ENCODE measurements at places on chromosomes 16 and 17.

GRCh38 chr17:49497148-49498028 is 2.3 kb downstream of the NGFR start:
- peak; percentile 41 for DNase-seq

- peak; percentile 20 for DNase-seq
Observed at GRCh38 chr17:48970224-48970623, 1.8 kb upstream of the GIP start.

DNA sequence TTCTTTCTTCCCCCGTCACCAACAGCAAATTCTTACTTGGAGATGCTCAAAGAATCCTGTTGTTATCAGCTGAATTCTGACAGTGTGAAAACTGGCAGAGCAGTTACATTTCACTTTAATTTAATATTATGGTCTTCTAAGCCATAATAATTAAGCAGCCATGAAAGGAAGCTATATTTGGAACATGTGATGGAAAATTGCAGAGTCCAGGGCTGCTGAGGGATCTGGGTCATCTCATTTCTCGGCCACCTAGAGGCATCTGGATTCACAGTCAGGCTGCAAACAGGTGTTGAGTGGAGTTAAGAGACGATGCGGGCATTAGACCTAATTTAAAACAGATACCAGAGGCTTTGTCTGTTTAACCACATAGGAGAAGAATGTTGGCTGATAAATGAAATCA is 38.4 kb downstream of the CHD9NB start:
- no peak for DNase-seq

- no peak for DNase-seq
Observed at GRCh38 chr16:20897253-20897897, 2.8 kb downstream of the DCUN1D3 start.

GRCh38 chr17:68228817-68229570 is 18.8 kb upstream of the AMZ2 start:
- no peak for DNase-seq

GRCh38 chr17:39096508-39097149 is 54.8 kb downstream of the PLXDC1 start:
- no peak for DNase-seq

GRCh38 chr16:85903559-85903958 is 4.6 kb downstream of the IRF8 start:
- no peak for DNase-seq

- no peak for DNase-seq
Observed at GRCh38 chr17:19456016-19456927, 45.2 kb downstream of the RNF112 start.

DNA sequence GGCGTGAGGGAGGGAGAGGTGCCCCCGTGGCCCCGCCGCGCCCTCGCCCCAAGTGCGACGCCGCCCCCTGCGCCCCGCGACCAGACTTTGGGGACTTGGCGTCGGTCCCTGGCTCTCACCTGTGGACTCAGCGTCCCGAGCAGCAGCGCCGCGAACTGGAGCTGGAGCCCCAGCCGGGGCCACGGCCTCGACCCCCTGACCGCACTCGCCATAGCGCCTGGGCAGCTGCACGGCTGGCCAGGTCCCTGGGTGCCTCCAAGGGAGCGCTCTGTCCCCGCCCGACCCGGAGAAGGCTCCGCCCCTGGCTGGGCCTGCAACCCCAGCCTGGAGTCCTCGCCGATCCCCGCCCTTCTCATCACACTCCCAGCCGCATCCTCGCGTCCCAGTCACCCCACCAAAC is at the start of gene ERN2:
ERN2 (minus strand) TSS at position 247 of the 400 bp plus-strand sequence; CDS start at position 212, 35 bp downstream.
- DNase-seq, result no peak

DNA sequence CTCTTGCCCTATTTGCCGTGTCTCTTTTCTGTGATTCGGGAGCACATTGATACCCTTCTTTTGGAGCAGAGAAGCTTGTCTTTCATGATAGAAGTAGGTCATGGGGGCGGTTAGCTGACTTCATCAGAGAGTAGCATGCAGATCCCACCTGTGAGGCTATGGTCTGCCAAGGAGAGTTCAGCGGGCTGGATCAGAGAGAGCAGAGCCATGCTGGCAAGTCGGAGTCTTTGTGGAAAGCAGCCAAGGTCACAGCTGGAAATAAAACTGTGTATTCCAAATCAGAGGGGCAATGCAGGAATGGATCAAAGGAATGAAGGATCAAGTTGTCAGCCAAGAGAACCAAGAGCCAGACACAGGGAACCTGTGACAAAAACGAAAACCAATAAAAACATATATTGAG is 595.9 kb downstream of the WWOX start:
- peak; percentile 9 for DNase-seq

GRCh38 chr16:30761427-30761927 is 385 bp downstream of the CFAP119 start:
- DNase-seq, result no peak

GRCh38 chr17:673200-673681 is 41.4 kb downstream of the VPS53 start:
- no peak for DNase-seq

GRCh38 chr17:70375406-70375805 is 206.1 kb downstream of the KCNJ2 start:
- DNase-seq, result no peak

DNA sequence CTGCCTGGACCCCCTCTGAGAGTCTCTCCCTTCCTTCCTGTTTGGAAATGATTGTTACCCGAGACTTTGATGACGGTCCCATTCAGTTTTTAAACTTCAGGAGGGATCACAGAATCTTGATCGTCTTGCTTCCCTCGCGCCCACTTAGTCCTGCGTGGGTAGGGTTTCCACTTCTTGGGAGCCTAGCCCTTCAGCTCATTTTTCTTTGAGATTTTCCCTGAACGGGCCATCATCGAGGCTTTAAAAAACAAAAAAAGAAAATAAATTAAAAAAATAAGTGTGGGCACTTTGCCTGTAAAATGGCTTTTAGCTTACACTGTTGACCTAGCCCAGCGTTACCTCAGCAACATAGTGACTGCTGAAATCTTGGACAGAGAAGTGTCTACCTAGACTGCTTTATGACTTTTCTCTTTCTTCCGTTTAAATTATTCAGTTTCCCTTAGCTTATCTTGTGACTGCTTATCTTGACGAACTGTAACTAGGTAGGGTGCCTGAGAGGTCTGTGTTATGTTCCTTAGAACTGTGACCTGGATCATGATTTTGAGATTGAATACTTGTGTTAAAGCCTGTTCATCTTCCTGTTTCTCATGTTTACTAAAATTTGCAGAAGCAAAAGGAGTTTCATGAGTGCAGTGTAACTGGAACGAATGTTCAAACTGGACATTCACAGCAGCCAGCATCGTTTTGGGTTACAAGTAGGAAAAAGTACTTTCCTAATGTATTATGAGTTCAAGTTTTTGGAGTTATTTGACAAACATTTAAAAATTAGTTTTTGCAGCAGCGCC is 874 bp downstream of the WWP2 start:
- DNase-seq, result no peak

GRCh38 chr17:2750721-2751120 is 1.3 kb upstream of the CCDC92B start:
- DNase-seq, result no peak

DNA sequence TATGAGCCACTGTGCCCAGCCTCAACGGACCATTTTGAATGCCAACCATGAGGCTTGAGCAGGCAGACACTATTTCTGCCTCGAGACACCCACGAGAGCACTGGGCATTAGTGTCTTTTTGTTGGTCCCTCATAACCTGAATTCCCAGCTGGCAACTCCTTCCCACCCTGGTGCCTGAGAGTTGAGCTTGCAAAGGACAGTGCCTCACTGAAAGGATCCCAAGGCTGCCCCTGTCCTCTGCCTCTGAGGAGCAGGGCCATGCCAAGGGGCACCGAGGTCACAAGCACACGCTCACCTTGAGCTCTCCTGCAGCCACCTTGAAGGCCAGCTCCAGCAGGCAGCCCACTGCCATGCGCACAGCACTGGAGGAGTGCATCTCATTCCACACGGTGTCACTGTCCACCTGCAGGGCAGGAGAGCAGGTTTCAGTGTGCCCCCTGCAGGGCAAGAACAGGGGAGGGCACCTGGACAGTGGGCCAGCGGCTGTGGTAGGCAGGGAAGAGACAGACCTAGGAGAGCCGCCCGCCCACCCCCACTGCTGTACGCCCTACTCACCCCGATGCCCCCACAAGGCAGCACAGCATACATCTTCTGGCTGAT is 12.8 kb downstream of the G6PC3 start:
- no peak for DNase-seq

DNA sequence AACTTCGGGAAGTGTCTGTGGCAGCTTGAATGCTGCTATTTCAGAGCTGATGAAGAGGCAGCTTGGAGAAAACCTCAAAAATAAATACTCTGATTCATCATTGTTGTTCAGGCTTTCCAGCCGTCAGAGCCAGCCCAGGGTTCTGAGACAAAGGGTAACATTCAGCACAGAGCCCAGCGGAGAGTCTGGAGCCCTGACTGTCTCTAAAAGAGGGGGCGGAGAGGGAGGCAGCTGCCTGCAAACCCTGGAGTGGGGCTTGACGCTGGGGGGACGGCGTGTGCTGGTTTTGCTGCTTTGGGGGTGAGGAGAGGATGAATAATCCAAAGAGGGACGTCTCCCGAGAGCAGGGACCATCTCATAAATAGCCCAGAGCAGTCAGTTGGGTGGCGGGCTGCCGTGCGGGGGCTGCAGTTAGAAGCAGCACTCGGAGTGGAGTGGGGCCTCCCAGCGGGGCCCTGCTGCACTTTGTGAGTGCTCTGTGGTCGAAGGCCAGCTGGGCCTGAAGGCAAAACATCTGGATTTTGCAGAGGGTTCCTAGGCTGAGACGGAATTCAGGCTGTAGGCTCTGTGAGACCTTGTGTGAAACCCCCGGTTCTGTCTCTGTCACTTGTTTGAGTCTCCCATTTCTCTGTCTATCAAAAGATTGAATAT is 237.8 kb downstream of the PRKCA start:
- DNase-seq, result no peak

- DNase-seq, result peak; percentile 23
Observed at GRCh38 chr16:88649924-88650748, 717 bp downstream of the CYBA start.

- DNase-seq, result no peak
Observed at GRCh38 chr16:57797216-57797525, 5.1 kb downstream of the KIFC3 start.

Measured in NCI-H2081 (cell line).